ENCODE measurements at places on chromosomes 2 and 18. TPM values are rescaled to one million over a fixed set of nuclear protein-coding genes. Genes with fewer than 3 reads are reported as not detected.

- H3K27me3 ChIP-seq, result no peaks in the 10 kb centered on the region
- H3K27ac ChIP-seq, result no peak overlapping the region
- no peaks in the 10 kb centered on the region for H3K4me1 ChIP-seq
Measured at GRCh38 chr2:239727182-239727775, 297.9 kb downstream of the NDUFA10 start.

DNA sequence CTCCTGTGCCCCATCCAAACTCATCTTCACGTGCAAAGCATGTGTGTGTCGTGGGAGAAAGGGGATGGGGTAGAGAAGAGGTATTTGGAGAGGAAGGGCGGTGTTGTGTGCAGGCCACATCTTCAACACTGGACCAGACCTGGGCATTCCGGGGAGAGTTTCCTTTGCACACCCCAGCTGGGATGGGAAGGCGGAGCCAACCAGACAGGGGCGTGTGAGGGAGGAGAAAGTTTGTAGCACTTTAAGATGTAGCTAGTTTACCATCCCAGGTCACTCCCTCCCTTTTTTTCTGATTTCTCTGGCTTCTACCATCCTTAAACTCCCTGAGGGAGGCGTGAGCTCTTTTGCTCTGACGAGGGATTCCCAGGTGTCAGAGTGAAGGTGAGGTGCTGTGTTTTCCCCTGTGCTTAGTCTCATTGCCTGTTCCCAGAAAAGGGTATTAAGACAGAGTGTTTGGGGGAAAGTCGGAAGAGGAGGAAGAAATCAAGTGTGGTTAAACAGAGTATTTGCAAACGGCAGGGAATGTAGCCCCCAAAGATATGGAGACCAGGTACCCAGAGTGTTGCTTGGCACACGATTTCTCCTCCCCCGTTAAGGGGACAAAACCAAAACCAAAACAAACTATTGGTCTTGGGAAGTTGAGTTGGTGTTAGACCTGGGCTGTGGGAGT lies 1.6 kb downstream of the SETBP1 start:
- H3K27ac ChIP-seq, result peak overlapping the region; percentile 94
- DNase-seq, result no peak
- H3K36me3 ChIP-seq, result no peaks in the 10 kb centered on the region
- H3K27me3 ChIP-seq, result no peaks in the 10 kb centered on the region

GRCh38 chr2:47299555-47299954 lies 103.4 kb upstream of the MSH2 start:
- peaks cover 8% of the 10 kb centered on the region for H3K4me1 ChIP-seq
- no peaks in the 10 kb centered on the region for H3K36me3 ChIP-seq
- no peaks in the 10 kb centered on the region for H3K27me3 ChIP-seq
- no peak for DNase-seq
- no peak overlapping the region for H3K4me3 ChIP-seq

DNA sequence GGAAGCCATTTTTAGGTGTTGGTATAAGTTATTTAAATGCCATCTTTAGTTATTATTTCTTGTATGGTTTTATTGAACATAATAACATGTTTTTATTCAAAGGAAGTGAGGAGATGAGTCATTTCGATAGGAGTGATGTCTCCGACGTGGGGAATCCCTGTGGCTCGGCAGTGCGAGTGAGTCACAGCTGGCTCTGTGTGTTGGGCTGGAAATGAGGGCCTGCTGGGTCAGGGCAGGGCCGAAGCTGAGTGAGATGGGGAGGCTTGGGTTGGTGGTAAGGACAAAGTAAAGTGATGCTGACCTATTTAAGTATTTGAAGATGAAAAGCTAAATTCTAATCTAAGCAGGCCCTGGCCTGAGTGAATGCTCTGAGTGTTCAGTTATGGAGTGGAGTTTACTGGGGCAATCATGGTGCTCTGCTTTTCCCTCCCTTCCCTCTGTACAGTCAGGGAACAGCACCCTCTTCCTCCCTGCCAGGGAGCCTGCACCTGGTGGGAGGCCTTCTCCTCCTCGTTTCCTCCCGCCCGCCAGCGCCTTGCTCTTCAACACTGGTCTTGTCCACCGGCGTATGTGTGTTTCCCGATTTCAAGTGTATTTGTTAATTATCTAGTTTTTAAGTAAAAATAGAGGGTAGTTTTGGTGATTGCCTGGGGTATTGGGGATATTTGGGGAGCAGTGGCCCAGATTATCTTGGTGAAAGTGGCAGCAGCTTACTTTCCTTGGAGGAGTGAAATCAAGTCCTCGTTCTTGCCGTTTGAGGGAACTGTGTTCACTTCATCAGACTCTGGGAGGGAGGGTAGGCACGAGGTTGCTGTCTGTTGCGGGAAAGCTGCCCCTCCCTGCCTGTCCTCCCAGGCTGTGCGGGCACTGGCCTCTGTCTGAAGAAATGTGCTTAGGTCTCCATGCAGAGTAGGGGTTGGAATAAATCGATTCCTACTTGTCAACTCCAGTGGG lies 157.0 kb downstream of the LDLRAD4 start:
- no peak overlapping the region for H3K4me3 ChIP-seq
- no peaks in the 10 kb centered on the region for H3K36me3 ChIP-seq
- no peak for DNase-seq
- H3K4me1 ChIP-seq, result peaks cover 9% of the 10 kb centered on the region

GRCh38 chr18:75350512-75350839 lies 77.0 kb downstream of the SMIM21 start:
- H3K4me3 ChIP-seq, result no peak overlapping the region
- no peaks in the 10 kb centered on the region for H3K36me3 ChIP-seq
- DNase-seq, result no peak
- no peaks in the 10 kb centered on the region for H3K4me1 ChIP-seq
- H3K27ac ChIP-seq, result no peak overlapping the region

- DNase-seq, result no peak
- H3K4me3 ChIP-seq, result no peak overlapping the region
- peaks cover 6% of the 10 kb centered on the region for H3K4me1 ChIP-seq
- no peaks in the 10 kb centered on the region for H3K27me3 ChIP-seq
- no peaks in the 10 kb centered on the region for H3K36me3 ChIP-seq
Measured at GRCh38 chr2:163658556-163658955, 77.3 kb downstream of the FIGN start.

The CD226 gene
- 5.8 TPM for total RNA-seq

The NR4A2 gene
- 3.5 TPM for total RNA-seq

The MC2R gene
- total RNA-seq, result not detected

All from upper lobe of right lung (tissue), 1 donor.